Stomach (tissue), 19 donors: ENCODE measurements at places on chromosomes 16 and 17. TPM values are rescaled to one million over a fixed set of nuclear protein-coding genes. Genes with fewer than 3 reads are reported as not detected.

C16orf89 gene
- 96.5 TPM for polyA plus RNA-seq

MFSD6L gene
- polyA plus RNA-seq = 0.76 TPM

ZNRF1 gene
- polyA plus RNA-seq = 14.2 TPM

NXPH3 gene
- polyA plus RNA-seq = 0.92 TPM

DYNLRB2 gene
- not detected for polyA plus RNA-seq

DGKE gene
- polyA plus RNA-seq = 1.8 TPM

MPV17L gene
- 3.7 TPM for polyA plus RNA-seq

OTOP2 gene
- polyA plus RNA-seq = not detected

- no peak for DNase-seq
These were observed 43.9 kb downstream of the PITPNC1 start for GRCh38 chr17:67420994-67421393.

DNA sequence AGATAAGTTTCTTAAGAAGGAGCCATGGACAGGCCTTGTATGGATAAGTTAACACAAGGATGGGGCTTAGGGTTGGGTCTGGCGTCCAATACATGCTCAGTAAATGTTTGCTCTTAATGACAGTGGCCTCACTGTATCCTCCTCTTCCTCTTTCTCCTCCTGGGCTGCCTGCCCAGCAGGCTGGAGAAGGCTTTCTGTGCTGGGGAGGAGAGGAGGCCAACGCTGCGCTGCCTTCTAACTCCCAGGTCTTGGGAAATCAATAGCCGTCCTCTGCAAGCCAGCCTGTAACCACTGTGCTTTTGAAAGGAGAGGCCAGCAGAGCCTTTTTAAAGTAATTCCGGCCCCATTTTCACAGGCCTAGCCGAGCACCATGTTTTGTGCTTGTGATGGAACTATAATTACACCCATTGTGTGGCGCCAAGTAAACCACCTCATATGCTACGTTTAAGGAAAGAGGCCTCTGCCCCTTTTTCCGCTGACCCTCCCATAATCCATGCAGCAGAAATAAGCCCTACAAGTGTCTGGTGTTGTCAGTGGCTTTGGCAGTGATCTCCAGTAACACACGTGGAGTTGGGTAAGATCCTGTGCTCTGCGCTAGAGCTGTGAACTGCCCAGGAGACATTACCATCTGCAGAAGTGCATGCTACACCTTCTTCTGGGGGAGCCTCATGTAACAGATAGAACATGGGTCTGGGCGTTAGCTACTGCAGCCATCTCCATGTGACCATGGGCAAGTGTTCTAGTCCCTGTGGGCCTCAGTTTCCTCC is 368.2 kb downstream of the SNX29 start:
- DNase-seq = no peak

- no peak for DNase-seq
These were observed 19.8 kb downstream of the ACSF2 start for GRCh38 chr17:50445730-50446325.

- DNase-seq = no peak
These were observed 35.8 kb downstream of the NF1 start for GRCh38 chr17:31130286-31131224.

- DNase-seq = no peak
These were observed 3.9 kb upstream of the PHAF1 start for GRCh38 chr16:67105881-67106280.

DNA sequence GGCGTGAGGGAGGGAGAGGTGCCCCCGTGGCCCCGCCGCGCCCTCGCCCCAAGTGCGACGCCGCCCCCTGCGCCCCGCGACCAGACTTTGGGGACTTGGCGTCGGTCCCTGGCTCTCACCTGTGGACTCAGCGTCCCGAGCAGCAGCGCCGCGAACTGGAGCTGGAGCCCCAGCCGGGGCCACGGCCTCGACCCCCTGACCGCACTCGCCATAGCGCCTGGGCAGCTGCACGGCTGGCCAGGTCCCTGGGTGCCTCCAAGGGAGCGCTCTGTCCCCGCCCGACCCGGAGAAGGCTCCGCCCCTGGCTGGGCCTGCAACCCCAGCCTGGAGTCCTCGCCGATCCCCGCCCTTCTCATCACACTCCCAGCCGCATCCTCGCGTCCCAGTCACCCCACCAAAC is at the start of gene ERN2:
ERN2 (minus strand) TSS at position 247 of the 400 bp plus-strand sequence; CDS start at position 212, 35 bp downstream.
- DNase-seq = peak; percentile 74

DNA sequence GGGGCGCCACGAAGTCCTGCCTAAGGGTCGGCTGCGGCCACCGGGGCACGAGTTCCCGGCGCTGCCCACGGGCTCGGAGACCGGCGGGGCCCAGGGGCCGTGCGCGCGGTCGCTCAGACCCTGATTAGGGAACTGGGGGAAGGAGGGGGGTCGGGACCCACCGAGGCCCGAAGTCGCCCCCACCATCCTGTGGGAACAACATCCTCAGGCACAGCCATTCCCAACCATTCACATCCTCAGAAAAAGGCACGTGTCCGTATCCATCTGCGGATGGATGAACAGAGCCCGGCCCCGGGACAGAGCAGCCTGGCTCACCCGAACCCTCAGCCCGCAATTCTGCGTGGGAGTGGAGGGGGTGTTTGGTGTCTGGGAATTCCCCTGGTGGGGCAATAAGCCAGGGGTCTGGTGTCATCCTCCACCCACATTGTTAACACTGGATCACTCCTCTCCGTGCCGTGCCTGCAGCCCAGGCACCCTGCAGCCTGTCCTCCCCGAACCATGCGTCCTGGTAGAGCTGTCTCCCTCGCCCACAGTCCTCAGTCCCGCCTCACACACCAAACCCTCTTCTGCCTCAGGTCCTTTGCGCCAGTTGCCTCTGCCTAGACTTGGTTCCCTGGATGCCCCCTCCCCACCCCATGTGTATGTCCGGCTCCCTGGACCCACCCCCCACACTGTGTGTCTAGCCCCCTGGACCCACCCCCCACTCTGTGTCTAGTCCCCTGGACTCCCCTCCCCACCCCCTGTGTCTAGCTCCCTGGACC is 789 bp upstream of the CCDC57 start:
- no peak for DNase-seq

DNA sequence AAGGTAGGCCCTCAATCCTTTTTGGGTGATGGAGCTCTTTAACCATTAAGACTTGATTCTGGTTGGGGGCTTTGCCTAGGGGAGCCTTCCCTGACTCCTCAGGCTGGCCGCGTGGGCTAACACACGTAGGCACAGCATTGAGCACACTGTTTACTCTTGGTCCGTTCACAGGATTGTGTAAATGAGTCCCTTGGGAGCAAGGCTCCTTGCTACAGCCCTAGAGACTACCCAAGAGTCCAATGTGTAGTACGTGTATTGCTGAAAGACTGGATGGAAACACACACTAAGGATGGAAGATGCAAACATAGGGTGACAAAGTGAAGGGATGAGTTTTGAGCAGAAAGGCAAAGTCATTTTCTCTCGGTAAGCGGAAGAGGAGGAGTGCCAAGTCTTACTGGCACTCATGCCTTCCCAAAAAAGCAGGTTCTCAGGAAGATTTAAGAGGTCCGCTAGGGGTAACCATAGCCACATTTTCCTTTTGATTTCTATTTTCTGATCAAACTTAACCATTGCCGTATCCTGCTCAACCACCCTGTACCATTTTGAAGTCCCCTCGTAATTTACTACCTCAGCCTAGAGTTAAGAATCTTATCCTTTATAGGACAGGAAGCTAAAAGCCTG is 911 bp upstream of the ITGA2B start:
- DNase-seq = no peak

DNA sequence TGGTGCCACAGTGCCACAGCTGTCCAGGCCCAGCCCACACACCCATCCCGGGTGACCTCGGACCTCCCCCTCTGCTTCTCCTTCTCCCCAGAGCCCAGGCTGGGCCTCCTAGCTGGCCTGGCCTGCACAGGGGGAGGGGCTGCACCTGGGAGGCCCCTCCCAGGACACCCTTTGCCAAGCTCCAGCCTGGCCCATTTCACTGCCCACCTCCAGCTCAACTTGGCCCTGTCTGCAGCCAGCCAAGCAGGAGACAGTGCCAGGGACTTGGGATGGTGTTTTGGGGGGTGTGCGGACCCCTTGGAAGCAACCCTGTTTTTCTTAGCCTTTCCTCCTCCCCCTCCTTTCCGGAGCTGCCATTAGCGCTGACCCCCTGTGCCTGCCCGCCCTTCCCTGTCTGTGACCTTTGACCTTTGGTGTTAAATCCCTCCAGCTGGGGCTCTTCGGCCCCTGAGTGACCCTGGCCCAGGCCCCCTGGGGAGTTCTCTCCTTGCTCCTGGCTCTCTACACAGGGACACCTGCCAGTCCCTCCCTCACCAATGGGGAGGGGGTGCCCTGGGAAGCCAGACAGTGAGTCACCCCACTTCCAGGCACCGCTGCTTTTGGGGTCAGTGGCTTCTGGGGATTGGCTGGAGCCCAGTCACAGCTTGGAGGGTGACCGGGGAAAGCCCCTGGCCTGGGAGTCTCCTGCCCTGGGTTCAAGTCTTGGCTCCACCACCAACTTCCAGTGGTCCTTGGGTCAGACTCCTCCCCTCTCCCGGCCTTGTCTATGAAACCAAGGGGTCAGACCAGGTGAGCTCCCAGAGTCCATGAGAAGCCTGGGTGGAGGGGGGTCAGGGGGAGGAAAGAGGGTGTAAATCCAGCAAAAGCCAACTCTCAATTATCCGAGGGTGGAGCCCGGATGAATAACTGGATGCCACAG is 1.9 kb downstream of the GLIS2 start:
- peak; percentile 58 for DNase-seq

- no peak for DNase-seq
These were observed 25.8 kb downstream of the PIK3R5 start for GRCh38 chr17:8939496-8940334.

GRCh38 chr16:10965440-10966061 is 21.2 kb downstream of the CLEC16A start:
- DNase-seq = no peak

GRCh38 chr16:84562174-84562815 is 55.6 kb downstream of the COTL1 start:
- no peak for DNase-seq

DNA sequence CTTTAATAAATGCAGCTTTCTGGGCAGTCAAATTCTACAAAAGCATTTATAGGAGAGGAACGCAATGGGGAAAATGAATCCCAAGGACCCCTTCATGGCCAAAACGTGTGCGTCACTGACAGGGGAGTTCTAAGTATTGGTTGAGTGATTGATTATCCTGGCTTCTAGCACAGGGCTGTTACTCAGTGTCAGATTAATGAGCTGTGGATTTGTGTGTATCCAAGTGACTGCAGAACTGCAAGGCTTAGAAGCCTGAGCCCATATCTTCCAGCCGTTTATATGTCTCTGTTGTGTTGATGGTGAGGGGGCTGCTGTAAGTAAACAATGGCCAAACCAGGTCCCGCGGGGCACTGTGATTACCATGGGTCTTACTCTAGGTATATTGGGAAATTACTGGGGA is 129.4 kb downstream of the SHISA9 start:
- DNase-seq = no peak

GRCh38 chr16:1293921-1294656 is 15.3 kb upstream of the UBE2I start:
- DNase-seq = no peak
